ENCODE measurements at places on chromosomes 6 and 20.

- DNase-seq = no peak
Observed at GRCh38 chr6:44842616-44843015, 455.1 kb downstream of the CDC5L start.

DNA sequence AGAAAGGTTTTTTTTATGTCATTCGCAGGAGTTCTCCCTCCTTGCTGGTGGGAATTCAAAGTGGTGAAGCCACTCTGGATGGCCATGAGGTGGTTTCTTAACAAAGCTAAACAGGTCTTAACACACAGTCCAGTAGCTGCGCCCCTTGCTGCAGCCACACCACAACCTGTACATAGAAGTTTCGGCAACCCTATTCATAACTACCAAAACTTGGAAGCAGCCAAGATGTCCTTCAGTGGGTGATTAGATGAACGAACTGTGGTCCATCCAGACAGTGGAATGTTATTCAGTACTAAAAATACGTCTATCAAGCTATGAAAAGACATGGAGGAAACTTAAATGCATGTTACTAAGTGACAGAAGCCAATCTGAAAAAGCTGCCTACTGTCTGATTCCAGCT, 78.9 kb downstream of the FAM120B start:
- DNase-seq = no peak

DNA sequence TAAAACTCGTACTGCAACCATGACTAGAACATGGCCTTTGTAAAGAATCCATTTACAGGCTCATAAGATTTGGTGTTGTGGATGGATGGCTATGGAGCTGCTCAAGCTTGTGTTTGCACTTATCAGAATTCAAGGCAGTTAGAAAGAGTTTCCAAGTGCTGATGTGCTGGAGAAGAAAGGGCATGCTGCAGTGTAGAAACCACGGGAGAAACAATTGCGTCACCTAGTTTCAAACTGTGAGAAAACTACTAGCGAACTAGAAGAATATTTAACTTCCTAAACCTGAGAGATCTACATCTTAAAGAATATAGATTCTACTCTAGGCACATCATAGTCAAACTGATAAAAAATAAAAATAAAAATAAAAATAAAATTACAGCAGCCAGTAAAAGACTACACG, 116.2 kb downstream of the SGK1 start:
- DNase-seq = no peak

DNA sequence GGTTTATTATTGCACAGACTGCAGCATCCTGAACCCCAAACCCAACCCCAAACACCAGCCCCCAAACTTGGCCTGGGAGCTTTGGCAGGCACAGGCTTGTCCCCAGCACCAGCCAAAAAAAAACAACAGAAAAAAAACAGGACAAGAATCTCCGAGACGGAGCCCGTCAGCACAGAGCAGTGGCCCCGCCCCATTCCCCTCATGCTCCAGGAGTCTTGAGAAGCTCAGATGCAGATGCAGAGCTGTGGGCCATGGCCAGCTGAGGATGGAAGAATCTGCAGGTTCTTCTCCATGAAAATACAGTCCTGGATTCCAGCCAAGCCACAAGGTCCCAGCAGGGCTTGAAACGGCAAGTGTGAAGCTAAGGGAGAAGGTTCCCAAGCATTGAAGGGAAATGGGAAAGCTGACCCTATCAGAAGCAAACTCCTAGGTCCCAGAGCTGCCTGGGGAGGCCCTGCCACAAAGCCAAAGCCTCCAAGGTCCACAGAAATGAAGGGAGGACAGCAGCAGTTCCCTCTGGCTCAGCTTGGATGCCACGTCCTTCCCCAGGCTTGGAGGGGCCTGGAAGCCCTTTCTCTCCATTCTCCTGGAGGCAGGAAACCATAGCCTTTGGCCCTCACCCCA, 75.2 kb downstream of the JPH2 start:
- DNase-seq = no peak

DNA sequence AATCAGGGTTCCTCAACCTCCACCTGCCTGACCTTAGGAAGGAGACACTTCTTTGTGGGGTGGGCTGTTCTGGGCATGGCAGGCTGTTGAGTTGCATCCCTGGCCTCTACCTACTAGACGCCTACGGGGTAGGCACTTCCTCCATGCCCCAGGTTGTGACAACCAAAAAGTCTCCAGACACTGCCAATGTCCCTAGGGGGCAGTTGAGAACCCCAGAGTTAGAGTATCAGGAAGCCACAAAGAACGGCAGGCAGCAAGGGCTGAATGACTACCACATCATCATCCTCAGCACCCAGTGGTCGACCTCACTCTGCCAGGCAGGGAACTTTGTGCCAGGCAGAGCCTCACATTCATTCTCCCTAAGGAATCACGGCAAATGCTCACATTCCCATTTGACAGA, 21.5 kb downstream of the PMEPA1 start:
- DNase-seq = no peak

GRCh38 chr6:32416036-32416435, 9.1 kb upstream of the BTNL2 start:
- no peak for DNase-seq

GRCh38 chr20:32052090-32052777, at the start of gene HCK:
HCK (plus strand) TSS chr20:32052242.
- DNase-seq = no peak
